NCI-H2171 (cell line): ENCODE measurements at places on chromosomes 5 and 9.

DNA sequence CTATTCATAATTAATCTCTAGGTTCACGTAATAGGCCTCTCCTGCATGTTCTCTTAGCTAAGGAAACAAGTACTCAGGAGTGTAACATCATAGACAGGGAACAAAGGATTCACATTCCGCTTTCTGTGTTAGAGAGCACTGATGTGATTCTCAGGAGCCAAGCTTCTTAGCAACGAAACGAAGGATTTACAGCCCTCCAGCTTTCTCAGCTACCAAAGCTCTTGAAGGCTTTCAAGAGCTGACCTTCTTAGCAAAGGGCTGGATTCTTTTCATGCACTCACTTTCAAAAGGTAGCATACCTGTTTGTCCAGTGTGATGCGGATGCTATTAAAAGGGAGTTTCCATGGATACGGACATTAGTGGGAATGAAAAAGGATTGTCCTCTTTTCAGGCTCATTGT is 107.4 kb downstream of the TUSC1 start:
- no peak for DNase-seq

DNA sequence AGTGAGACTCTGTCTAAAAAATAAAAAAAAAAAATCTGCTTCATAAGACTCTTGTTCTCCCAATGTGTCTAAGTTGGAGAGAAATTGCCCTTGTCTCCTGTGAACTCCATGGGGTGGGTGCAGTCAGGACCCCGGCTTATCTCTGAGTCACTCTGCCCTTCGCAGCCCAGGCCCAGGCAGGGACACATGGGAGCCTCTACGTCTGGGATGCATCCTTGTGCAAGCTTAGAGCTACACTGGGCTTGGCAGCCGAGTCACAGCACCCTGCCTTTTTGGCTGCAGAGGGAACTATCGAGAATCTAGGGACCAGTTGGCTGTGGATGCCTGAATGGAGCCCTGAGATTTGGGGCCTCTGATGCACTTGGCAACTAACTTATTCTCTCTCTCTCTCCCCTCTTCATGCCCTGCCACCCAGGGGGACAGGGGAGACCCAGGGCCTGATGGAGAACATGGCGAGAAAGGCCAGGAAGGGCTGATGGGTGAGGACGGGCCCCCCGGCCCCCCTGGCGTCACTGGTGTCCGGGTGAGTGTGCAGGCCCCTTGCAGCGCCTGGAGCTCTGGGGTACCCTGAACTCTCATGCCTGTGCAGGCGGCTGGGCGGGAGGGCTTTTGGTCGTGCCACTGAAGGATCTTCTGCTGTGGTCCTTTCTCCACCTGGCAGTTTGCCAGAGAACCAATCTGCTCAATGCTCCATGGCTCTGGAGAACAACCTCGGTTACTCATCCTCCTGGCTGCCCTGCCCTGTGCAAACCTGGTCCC is 47.5 kb upstream of the ORM1 start:
- DNase-seq, result no peak

DNA sequence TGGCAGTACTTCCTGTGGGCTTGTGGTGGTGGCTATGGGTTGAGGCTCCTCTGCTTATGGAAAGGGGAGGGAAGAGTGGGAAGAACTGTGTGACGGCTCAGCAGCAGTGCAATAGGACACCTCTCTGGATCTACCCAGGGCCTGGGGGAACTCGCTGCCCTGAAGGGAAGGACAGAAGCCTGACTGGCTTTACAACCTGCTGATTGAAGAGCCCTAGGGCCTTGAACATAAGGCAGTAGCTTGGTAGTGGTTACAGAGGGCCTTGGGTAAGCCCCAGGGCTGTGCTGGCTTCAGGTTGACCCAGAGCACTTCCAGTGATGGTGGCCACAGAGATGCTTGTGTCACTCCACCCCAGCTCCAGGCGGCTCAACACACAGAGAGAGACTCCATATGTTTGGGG is 5.5 kb downstream of the CCIN start:
- DNase-seq, result no peak

DNA sequence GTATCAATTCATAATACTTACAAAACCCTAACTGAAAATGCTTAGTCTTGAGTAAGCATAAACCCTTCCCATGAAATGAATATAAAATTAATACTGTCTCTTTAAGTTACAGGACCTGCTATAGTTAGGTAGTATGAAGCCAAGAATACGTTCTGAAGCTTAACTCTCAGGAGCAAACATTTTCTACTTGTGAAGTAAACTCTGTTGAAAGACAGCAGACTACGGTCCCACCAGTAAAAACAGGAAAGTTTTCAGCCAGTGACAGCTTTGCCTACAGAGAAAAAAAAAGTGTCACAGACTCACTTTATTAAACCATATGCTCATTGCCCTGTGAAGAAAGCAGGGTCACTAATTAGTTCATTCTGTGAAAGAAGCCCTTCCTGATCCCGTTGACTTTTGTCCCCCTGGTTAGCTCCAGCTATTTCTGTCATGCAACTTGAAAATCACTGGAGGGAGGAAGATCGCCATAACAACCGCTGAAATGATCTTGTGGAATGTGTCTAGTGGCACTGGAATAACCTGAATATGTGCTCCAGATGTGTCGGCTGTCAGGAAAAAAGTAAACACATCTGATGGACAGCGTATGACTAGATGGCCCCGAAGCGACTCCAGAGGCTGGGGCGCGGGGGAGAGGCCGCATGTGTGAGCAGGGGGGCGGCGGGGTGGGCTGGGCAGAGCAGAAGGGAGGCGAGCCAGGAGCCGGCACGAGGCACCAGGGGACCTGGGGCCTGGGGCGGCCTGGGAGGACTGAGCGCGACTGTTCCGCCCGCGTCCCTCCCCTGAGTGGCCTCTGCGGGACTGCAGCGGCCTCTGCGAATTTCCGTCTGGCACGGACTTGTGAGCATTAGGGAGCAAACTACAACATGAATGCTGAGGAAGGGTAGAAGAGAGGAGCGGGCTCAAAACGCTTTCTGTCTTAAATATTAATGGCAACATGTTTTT is 41.9 kb downstream of the BNC2 start:
- no peak for DNase-seq

- DNase-seq, result no peak
These were observed 11.5 kb upstream of the CARD9 start for GRCh38 chr9:136385015-136385414.

DNA sequence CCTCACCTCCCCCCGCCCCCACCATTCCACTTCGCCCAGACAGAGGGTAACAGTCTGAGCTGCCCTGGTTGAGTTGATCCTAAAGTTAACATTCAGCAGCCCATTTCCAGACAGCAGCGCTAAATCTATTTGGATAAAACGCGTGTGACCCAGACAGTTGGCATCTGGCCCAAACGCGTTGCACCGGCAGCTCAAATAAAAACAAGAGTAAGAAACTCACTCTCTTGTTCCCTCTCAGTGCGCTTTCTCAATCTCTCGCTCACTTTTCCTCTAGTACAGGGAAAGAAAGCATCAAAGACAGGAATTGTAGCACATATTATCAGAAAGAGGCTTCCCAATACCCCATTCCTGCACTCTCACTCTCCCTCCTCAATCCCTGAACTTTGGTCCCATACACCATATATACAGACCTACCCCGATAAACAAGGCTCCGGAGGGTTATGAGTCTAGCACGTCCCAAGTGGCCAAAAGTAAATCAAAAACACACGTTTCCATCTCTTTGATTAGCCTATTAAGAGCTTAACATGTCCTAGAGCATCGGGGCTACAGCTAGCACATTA is 1.3 kb downstream of the ADAMTS6 start:
- DNase-seq, result no peak

DNA sequence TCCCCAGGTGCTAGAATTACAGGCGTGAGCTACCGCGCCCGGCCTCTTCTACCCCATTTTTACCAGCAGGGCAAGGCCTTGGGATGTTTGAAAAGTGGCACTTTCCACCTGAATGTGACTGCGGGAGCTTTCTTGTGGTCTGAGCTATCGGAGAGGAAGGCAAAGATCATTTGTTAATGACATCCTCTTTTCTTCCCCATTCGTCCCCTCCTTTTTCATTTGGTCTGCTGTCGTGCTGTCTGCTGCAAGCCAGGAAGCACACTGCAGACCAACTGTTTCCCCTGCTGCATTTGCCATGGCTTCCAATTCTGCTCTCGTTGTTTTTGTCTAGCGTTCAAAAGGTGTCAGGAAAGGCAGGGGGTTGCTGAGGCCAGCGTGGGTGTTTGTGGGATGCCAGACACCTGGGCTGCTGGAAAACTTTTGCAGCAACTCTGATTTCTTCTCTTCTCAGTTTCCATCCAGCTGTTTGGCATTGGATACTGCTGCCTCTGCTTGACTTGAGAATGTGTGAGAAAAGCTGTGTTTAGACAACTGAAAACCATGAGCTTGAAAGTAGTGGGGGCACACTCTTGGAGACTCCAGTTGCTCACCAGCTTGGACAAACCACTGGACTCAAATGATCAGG is 196.4 kb upstream of the MSX2 start:
- DNase-seq, result no peak

GRCh38 chr9:105415662-105415980 is 32.2 kb upstream of the FSD1L start:
- no peak for DNase-seq
